Keratinocyte (primary cell): ENCODE measurements at places on chromosomes 4 and X.

DNA sequence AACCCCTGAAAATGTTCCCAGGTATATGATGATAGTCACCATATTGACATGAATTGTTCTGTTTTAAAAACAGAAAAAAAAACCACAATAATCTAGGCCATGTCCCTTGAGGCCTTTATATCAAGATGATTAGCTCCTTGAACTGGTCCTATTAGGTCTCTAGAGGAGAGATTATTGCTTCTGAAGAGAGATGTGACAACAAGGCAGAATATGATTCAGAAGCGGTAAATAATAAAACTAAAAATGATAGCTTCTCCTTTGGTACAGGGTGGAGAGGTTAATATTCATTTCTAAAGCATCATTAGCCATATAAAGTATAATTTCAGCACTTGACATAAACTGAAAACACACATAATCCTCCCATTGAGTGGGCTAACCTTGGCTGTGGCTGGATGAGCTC, 25.8 kb downstream of the TLR8 start:
- no peak for DNase-seq

GRCh38 chrX:44891642-44892041, 18.7 kb downstream of the KDM6A start:
- DNase-seq: no peak

DNA sequence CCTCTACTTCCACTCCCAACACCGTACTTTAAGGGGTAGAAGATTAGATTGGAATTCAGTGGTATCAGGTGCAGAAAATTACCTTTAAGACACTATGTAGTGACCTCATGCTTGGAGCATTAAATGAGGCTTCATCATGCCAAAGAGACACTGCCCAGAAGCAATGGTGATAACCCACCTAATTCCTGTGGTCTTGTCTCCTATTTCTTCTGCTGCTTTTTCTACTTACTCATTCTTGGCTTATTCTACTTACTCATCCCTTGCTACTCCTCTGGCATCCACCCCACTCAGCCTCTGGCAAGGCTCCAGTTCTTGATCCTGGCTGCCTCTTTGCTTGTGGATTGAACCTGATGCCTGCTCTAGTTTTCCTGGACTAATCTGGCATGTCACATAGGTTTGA, 62.3 kb upstream of the ADAMTS3 start:
- peak; percentile 58 for DNase-seq

- DNase-seq: no peak
These were observed 152.9 kb downstream of the PTTG2 start for GRCh38 chr4:38113132-38113531.

DNA sequence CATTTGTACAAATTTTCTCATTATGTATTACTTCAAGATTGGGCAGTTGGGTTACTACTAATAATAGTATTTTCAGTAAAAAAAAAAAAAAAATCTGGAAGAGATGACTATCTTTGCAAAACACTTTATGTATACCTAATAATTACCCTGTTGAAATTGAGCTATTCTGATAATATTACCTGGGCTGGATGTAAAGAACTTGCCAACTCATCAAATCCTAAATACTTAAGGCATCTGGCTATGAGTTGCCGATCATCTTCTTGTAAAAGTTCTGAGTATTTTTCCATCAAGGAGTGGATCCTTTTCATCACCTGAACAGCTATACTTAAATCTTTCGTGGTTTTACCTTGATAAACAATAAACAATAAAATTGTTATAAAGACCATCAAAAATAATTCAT, 42.7 kb downstream of the DDX60 start:
- no peak for DNase-seq

DNA sequence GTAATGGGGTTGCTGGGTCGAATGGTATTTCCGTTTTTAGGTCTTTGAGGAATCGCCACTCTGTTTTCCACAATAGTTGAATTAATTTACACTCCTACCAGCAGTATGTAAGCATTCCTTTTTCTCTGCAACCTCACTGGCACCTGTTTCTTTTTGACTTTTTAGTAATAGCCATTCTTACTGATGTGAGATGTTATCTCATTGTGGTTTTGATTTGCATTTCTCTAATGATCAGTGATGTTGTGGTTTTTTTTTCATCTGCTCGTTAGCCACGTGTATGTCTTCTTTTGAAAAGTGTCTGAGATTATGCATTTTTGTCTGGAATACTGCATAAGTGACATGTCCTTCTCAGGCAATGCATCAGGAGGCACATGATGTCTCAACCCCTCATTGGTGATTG, 28.8 kb downstream of the REPS2 start:
- DNase-seq: no peak

DNA sequence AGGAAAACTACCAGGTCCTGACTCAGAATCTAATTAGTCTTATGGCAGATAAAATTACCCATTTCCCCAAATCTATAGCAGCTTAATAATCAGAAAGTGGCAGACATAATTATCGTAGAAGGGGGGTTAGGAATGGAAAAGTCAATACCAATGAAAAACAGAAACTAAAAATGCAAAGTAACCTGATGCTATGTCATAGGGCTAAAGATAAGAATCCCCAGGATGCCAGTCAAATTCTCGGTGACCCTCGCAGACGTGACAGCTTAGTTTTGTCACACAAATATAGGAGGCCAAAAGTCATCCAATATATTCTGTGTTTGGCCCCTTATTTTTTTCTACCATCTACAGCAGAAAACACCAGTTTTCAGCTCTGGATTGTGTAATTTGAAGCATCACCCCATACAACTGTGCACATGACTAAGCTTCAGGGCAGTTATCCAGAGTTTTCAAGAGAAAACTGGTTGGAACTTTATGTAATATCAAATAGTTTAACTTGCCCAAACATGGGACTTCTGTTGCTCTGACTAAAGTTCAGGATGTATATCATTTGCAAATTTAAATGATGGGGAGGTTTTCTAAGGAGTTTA, 30.9 kb downstream of the RASSF6 start:
- DNase-seq: no peak
